ENCODE measurements at places on chromosomes 7 and 10.

GRCh38 chr7:131959106-131959812 lies 402.8 kb upstream of the PODXL start:
- no peak for DNase-seq

DNA sequence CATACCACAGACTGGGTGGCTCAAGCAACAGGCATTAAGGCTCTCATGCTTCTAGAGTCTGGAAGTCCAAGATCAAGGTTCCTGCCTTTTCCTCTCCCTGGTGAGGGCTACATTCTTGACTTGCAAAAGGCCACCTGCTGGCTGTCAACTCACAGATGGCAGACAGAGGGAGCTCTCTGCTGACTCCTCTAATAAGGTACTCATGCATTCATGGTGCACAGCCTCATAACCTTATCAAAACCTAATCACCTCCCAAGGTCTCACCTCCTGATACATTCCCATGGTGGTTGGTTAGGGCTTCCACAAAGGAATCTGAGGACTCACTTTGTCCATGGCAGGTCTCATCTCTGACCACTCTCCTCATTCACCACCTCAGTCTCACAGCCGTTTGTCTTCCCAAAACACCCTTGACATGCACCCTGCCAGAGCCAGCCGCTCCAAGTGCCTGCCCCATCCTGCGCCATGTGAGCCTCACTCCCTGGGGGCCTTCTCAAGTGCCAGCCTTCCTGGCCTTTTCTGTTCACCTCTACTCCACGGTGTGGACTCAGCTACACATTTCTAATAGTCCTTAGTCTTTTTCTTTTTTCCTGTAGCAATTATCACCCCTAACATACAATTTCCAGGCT lies 400.3 kb upstream of the ADARB2 start:
- DNase-seq = no peak

DNA sequence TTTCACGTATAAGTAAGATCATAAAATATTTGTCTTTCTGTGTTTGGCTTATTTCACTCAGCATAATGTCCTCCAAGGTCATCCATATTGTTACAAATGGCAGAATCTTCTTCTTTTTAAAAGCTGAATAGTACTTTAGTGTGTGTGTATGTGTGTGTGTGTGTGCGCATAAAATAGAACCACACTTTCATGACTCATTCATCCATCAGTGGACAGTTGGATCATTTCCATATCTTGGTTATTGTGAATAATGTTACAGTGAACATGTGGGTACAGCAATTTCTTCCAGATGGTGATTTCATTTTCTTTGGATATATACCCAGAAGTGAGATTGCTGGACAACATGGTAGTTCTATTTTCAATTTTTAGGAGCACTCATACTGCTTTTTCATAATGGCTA lies 622.4 kb downstream of the NRG3 start:
- no peak for DNase-seq

DNA sequence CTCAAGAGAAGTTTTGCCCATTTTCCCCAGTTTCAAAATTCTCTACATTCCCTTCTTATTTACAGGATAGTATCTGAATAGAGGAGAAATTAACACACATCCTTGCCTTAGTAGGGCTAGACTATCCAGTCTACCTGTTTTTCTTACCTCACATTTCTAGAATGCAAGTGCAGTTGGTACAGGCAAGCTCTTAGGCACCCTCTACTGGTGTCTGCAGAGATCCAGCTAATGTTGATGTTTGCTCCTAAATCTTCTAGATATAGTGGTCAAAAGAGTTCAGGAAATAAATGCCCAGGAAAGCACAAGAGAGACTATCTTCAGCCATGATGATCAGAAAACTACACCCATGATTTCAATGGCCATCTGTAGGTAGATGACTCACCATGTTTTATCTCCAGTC lies 205.3 kb downstream of the HTR7 start:
- no peak for DNase-seq

GRCh38 chr10:27748601-27749000 lies 3.0 kb upstream of the MKX start:
- DNase-seq = no peak

- no peak for DNase-seq
Observed at GRCh38 chr10:31961277-31962074, 32.8 kb upstream of the ARHGAP12 start.

DNA sequence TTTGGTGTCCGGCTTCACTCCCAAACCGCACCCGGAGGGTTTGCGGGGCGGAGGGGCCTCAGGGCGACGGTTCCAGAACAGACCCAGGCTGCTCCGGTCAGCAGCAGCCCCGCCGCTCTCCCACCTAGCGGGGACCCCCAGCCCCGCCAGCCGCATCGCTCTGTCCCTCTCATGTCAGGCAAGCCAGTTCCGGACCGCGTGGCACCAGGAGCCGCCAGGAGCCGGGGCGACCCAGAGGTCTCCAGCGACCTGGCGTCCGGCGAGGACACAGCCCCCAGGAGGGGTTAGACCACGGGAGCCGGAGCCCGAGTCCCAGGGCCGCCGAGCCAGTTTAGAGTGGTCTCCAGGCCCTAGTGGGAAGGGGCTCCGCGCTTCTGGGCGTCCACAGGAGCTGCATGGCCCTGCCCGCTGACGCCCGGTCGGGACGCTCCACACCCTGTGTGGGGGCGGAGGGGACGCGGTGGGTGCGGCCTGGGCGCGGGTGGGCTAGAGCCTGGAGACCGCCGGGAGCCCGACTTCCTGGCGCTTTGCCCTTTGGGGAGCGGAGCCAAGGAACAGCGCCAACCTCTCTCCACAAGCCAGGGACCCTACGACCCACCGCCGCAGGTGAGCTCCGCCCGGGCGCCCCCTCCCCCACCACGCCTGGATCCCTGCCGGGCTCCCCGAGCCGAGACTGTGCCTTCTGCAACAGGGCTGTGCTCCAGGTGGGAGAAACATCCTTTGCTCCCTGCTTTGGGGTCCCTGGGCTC lies 43.4 kb downstream of the ZNF117 start:
- no peak for DNase-seq

GRCh38 chr7:112554591-112554990 lies 73.8 kb downstream of the LSMEM1 start:
- DNase-seq = no peak

- DNase-seq = no peak
Observed at GRCh38 chr10:126979311-126979710, 74.1 kb downstream of the DOCK1 start.

DNA sequence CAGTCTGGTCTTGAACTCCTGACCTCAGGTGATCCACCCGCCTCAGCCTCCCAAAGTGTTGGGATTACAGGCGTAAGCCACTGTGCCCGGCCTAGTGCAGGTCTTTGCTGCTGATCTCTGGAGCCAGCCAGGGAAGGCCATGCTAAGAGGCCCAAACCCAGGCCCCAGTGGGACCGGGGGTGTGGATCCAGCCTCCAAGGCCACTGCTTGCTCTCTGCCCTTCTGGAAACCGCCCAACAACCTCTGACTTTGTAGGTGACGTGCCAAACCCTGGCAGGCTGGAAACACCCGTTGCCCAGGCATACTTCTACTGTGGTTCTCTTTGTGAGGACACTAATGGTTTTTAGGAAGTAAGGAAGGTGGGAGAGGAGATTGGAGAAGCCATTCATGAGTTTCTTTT lies 83.5 kb upstream of the GNA12 start:
- no peak for DNase-seq

GRCh38 chr7:79407351-79407750 lies 46.1 kb downstream of the MAGI2 start:
- DNase-seq = no peak

All from activated naive CD4-positive, alpha-beta T cell (primary cell).